Urinary bladder (tissue), 4 donors: ENCODE measurements at places on chromosomes 6 and 20.

DNA sequence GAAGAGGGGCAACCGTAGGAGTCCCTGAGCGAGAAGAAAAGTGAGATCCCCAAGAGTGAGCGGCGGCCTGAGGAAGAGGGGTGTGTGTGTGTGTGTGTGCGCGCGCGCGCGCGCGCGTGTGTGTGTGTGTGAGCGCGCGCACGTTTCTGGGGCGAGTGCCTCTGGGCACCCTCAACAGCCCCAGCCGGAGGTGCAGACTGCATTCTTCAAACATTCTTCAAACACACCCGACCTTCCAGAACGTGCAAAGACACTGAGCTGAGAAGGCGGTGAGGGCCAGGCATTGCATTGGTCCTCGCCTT, 76.2 kb upstream of the FOXP4 start:
- no peak for DNase-seq

DNA sequence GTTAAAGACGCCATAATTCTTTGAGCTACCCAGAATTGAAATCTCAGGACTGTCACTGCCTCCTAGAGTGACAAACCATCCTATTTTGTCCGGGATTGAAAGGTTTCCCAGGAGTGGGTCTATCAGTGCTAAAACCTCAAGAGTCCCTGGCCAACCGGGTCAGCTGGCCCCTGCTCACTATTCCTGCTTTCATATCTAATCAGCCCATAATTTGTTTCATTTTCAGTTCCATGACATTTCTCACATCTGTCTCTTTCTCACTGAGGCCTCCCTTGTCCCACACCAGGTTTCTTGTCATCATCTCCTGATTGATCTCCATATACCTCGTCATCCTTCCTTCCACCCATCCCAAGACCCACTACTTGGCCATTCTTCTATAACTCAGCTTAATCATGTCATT, 98.2 kb downstream of the SLC35B3 start:
- DNase-seq, result no peak

DNA sequence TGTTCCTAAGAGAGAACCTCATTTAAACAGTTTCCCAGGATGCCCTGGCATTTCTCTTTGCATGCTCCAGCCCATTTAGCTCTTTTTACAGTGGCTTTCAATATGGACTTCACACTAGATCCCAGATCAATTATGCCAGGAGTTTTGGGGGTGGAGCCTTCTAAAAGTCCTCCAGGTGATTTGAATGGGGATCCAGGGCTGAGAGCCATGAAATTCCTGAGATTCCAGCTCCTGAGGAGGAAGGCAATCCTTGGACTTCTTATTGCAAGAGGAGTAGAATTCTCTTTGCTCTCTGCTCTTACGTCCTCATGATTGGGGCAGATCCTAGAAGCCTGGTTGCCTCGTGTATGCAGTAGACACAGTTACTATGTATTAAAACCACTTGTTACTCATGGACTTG, 184.2 kb downstream of the DHX35 start:
- DNase-seq, result no peak

DNA sequence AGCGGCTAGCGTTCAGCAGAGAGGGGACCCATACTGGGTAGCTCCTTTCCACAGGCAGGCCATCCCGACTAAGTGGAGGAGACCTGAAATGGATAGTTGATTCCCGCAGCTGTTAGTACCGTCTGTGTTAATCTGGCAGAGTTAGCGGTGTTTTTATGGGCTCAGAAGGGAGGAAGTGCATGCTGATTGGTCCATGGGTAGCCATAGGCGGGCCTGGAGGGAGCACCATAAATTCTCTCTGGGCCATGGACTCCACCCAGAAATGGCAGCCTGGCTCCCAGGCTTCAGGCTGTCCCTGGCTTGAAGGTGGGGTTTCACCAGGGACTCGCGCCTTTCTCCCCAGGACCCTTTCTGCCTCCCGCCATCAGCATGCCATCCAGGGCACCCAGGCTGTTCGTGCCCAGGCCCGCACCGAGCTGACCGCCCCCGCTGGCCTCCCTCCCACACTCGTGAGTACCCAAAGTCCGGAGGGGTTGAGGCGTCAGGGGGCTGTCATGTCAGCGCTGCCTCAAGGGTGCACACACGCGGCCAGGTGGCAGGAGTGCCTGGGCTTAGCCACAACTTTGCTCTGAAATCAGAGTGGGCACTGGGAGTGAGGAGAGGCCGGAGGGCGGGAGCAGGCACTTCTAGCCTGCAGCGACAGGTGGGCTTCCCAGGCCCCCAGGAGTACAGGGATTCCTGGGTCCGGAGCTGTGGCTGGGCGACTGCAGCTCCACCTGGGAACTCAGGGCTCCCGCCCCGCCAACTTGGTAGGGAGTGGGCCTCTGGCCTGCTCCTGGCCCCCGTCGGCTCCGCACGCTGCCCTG, 694.3 kb upstream of the FLRT3 start:
- no peak for DNase-seq

DNA sequence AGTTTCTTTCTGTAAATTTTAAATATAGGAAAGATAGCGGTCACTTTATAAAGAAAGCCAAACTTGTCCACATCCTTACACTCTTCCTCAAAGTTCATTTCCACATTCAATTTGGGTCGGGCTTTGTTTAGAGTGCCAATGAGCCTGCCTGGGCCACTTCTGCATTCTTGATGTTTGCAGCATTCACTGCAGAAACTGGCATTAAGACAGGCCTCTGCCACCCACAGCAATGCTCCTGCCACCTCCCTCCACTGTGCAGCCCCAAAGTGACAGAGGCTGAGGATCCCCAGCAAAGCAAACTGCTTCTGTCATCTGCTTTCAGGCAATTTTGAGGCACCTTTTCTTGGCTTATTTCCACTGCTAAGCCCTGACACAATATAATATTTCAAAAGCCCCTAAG, 61.2 kb downstream of the TNFAIP3 start:
- DNase-seq, result no peak

DNA sequence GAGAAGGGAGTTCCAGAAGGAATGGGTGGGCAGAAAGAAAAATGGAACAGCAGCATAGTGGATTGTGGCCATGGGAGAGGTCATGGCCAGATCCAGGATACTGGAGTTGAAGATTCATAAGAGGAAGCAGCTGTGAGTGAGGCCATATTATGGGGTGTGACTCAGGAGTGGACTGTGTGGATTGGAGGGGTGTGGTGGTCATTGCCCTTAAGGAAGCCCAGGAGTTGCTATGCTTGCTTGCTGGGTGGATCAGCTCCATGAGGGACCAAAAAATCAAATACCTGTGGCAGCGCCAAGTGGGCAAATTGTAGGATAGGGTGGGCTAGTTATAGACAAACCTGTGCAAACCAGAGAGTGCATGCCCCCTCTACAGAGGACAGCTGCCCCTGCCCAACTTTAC, 18.3 kb downstream of the LRRC1 start:
- no peak for DNase-seq

DNA sequence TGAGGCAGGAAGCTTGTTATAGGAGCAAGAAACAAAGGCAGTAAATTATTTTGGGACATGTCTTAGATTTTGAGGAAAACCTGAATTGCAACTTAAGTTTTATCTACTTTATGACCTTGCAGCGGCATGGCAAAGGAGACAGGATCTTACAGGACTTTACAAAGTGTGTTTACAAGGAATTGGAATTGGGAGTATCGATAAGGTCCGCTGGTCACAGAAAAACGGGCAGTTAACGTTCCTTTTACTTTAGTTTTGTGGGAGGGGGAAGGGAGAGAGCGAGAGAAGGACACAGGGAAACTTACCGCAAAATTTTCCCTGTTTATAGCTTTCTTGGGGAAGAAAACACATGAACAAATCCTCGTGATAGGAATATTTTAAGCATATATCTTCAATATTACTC, 1607.2 kb downstream of the GRIK2 start:
- DNase-seq, result no peak

- no peak for DNase-seq
Measured at GRCh38 chr6:8077991-8078390, 13.8 kb upstream of the BLOC1S5 start.

- no peak for DNase-seq
Measured at GRCh38 chr6:123747515-123747914, 56.1 kb upstream of the NKAIN2 start.

GRCh38 chr6:1569377-1569776, 40.3 kb upstream of the FOXC1 start:
- DNase-seq, result no peak

- no peak for DNase-seq
Measured at GRCh38 chr6:152697634-152698033, at the start of gene MYCT1. Gene MYCT1, plus strand, starts transcription at chr6:152697897. Its CDS starts 6 bp downstream, at chr6:152697903.

- DNase-seq, result no peak
Measured at GRCh38 chr20:44961870-44962267, 1.7 kb upstream of the TOMM34 start.

DNA sequence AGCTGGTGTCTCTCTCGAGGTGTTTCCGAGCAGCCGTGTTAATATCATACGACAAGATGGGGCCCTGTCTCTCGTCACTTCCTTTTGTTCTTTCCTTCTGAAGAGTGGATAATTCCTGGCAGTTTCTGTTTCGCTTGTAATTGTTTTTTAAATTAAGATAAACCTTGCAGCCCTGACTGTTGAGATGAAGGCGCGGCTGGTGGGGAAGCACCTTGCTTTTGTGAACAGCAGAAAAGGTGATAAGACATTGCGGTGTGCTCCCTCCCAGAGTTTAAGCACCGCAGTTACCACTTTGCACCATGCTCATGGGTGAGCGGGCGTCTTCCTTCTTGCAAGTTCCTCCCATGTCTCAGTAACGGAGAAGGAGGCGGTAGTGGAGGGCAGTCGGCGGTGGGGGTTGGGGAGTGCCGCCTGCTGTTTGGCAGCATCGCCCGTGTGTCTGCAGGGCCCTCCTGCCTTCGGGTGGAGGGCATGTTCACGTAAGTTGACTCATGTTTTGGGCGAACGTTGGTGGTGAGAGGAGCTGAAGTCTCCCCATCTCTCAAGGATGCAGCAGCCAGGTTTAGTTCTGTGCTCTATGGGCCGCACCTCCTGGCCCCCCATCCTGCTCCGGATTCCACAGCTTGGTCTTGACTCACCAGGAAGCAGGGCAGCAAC, 345.9 kb downstream of the TAF4 start:
- no peak for DNase-seq

DNA sequence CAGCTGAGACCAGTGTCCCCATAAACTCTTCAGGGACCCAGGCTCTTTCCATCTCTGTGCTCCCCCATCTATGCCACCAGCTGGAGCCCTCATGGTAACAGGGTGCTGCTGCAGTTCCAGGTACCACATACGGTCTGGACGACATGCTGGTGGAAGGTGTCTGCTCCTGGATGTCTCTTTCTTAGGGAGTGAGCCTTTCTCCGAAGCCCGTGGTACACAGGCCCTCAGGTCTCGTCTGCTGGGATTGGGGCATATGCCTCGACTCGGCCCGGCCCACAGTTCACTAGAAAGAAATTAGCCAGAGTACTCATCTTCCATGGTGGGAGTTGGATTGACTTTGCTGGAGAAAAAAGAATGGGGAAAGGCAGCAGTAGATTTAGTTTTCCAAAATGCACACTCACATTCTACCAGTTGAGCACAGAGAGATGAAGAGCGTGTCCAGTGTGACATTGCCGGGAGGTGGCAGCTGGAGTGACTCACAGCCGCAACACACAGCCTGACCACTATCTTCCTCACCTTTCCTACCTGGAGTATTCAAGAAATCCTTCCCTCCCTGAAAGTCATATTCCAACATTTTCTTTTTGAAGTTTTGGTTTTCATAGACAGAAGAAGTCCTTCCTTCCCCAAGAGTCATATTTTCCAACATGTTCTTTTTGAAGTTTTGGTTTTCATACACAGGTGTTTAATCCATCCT, 18.6 kb upstream of the SPO11 start:
- no peak for DNase-seq

GRCh38 chr6:26375270-26375669, 7.6 kb upstream of the BTN2A2 start:
- no peak for DNase-seq

DNA sequence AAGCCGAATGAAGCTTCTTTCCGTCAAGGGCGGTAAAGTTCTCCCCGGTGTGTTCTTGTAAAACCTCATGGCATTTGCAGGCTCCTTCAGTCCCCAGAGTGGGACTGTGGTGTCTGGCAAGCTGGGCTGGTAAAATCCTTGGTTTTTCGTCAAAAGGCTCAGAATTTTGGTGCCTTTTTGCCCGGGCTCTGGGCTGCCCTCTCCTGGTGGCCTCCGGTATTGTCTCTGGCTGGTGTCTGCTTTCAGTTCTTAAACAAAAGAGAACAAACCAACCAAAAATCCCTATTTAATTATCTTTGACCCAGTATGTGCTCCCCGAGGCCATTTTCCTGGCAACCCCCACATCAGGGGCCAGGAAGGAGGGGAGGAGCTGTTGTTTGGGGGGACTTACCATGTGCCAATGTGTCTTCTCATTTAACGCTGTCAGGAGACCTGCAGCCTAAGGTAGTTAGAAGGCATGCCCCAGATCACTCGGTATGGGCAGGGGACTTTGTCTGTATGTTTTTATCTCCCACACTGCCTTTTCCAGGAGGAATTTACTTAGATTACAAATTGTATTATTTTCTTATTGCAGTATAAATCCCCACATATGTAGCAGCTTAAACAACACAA, 11.1 kb downstream of the CDH4 start:
- no peak for DNase-seq

DNA sequence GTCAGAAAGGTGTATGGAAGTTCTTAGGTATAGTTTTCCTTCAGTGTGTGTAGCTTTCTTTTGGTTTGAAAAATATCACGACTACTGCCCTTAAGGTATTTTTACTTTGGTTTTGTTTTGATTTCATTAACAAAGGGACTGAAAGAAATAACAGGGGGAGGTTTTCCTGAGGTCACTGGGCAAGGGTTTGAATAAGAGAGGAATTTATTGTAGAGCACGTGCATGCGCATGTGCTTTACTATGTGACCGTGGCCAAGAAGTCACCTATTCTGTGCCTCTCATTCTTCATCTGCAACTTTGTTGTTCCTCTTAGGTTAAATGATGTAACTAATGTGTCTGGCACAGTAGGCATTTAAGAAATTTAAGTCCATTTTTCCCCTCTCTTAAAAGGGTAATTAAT, 4.1 kb upstream of the MAN1A1 start:
- no peak for DNase-seq

GRCh38 chr20:1225783-1226654, at the start of gene RAD21L1:
Gene RAD21L1, plus strand, starts transcription at chr20:1226044. Its CDS starts 2,410 bp downstream, at chr20:1228454.
- no peak for DNase-seq

DNA sequence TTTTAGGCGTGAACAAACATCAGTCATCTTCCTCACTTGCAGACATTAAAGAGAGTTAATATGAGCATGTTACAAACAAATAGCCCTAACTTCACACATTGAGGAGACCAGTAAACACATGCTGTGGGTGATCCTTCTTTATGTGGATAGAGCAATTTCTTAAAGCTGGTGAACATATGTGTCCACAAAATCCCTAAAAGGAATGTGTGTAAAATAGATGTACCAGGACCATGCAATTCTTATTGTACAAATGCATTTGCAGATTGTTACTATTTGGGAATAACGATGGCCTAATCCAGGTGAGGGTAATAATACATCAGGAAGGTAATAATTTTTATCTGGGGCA, 228.9 kb downstream of the ALDH8A1 start:
- no peak for DNase-seq

GRCh38 chr20:57079031-57080005, 187.1 kb downstream of the BMP7 start:
- DNase-seq, result no peak
